ENCODE measurements at places on chromosomes 7 and 10.

- no peak for DNase-seq
Observed at GRCh38 chr7:27689150-27689549, 26.5 kb upstream of the HIBADH start.

GRCh38 chr10:42431095-42431494, 207.3 kb downstream of the ZNF33B start:
- DNase-seq, result no peak

DNA sequence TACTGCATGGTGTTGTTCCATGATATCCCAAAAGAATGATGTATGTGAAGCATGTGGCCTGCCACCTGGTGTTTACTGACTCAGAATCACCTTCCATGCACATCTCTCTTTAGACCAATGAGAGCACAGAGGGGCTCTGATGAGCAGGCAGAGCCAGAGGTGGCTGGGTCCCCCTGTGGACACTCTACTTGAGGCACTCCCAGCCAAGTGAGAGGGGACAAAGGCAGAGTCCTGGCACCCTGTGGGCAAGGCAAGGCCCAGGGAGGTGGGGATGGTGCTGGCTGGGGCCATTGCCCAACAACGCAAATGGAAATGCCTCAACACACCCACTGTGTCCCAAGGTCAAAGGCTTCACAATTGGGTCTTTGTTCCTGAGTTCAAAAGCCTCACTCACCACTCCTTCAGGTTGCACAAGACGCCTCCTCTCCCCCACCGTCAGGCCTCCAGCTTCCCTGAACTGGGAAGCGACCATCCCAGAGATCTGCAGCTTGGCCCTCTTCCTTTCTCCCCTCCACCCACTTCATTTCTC, 164.6 kb downstream of the NEURL1 start:
- DNase-seq, result peak; percentile 2

- DNase-seq, result no peak
Observed at GRCh38 chr7:127892488-127893314, 138.5 kb downstream of the LRRC4 start.

GRCh38 chr10:63209705-63210104, 76.6 kb downstream of the NRBF2 start:
- DNase-seq, result no peak

DNA sequence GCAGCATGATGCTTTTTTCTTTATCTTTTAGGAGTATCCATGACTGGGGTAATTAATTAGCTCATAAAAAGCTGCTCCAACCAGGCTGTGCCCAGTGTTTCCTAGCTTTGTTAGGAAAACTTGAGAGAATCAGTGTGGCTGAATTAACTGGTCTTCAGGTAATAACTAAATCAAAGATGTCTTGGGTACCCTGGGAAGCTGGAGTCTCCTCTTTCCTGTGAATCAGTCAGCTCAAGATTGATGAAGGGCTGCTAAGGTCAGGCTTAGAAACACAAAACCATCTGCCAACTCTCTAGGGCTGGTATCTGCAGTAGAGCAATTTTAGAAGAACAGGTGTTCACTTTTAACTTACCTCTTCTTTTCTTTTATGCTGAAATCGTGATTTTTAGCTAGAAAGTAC, 21.4 kb upstream of the ATOH7 start:
- DNase-seq, result no peak

GRCh38 chr10:88964869-88965415, 12.4 kb upstream of the ACTA2 start:
- DNase-seq, result no peak

GRCh38 chr10:35300063-35300699, 36.1 kb upstream of the CCNY start:
- DNase-seq, result no peak

DNA sequence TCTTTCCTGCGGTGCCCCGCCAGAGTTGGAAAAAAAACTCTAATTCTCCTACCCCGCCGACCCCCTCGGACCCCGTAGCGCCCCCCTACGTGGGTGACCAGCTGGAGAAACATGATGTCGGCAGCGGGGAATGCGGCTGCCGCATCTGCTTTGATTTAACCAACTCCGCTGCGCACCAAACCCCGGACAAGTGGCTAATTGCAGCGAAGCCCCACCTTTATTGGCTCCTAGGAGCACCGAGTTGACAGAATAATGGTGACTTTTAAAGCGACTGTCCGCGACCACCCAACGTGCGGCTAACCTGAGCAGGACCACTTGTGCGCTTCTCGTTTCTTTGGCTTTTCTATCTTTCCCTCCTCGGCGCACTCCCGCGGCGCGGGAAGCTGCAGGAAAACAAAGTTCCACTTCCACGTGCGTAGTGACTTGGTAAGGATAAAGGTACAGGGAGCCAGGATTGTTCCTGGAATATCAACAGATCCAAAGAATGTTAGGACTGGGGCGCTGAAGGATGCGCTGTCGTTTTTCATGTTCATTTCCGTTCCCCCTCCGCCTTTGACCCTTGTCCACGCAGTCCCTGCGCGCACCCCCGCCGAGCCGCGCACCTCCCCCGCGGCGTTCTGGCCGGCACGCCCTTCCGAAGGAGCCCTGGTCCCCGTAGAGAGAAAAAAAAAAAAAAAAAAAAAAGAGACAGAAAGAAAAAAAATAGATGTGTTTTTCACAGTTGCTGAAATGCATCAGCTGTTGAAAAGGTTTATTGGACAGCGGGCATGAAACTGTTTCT, 1.4 kb downstream of the WNT16 start:
- DNase-seq, result peak; percentile 66

DNA sequence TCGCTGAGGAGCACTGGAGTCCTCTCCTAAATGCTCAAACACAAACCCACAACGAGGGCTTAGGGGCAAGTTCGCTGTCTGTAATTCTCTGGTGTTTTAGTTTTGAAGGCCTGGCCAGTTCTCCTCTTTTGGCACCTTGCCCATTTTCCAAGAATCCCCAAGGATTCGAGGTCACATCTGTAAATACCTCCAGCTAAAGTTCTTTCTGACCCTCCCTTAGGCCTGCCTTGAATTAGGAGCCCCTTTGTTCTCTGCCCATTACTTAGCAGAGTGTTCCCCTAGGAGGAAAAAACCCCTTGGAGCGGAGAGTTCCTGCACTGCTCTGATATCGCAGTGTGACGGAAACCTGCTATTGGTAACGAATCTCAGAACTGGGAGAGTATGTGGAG, 743 bp upstream of the PYROXD2 start:
- no peak for DNase-seq

- no peak for DNase-seq
Observed at GRCh38 chr10:70809726-70810125, 6.0 kb upstream of the SGPL1 start.

GRCh38 chr10:91788527-91788926, 9.7 kb upstream of the TNKS2 start:
- no peak for DNase-seq

DNA sequence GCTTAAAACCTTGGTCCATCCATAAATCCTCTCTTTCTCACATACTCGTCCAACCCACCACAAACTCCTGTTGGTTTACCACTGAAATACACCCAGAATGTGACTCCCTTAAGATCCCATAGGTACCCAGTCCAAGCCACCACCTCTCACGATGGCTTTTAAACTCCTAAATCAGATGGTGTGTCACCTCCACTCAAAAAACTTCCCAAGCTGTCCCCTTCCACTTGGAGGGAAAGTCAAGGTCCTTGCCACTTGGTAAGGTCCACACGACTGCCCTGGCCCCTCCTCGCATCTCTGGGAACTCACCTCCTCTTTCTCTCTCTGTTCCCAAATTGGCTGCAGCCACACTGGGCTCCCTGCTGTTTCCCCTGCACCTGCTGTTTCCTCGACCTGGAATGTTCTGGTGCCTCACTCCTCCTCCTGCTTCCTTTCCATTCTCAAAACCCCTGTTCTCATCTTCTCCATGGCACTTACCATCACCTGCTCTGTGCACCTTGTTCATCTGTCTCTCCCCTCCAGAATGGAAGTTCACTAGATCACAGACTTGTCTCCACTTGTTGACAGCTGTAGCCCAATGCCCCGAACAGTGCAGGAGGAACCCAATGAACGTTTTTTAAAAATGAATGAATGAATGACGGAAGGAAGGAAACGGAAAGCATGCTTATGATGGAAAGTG, 23.0 kb downstream of the ZFAND2A start:
- DNase-seq, result no peak

- DNase-seq, result no peak
Observed at GRCh38 chr7:25031432-25031831, 51.5 kb upstream of the OSBPL3 start.

DNA sequence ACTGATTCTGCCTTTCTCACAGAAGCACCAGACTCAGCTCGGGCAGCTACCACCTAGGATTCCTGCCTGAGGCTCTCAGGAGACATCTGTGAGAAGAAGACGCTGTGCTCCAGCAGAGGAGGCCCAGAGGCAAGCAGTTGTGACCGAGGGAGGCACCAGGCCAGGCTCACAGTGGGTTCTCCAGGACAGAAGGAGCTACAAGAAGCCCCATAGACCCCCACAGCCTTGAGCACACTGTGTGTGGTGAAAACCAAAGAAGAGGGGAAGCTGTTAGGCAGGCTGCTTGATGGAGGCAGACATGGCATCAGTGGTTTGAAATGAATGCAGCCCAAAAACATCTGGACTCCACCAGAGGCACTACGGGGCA, 198.8 kb downstream of the GRID1 start:
- DNase-seq, result no peak

DNA sequence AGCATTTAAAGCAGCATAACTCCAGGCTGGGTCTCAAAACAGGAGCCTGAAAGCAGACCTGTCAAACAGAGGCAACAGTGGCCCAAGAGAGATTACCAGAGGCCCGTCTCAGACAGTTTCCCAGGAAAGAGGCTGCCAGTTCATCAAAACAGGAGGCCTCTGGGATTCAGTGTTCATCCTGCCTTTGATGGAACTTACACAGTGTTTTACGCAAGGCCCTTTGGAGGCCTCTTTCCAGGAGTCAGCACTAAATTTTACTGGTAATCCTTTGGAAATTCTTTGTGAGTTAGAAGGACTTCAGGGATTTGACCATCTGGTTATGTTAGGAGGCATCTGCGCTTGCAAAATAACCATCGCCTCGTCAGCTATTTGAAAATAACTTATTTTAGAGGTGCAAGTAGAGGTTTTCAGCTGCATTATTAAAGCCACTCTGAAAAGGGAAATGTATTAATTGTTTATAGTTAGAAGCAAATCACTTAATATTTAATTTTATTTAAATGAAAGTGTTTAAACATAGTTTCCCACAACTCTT, 501.2 kb upstream of the COBL start:
- no peak for DNase-seq

DNA sequence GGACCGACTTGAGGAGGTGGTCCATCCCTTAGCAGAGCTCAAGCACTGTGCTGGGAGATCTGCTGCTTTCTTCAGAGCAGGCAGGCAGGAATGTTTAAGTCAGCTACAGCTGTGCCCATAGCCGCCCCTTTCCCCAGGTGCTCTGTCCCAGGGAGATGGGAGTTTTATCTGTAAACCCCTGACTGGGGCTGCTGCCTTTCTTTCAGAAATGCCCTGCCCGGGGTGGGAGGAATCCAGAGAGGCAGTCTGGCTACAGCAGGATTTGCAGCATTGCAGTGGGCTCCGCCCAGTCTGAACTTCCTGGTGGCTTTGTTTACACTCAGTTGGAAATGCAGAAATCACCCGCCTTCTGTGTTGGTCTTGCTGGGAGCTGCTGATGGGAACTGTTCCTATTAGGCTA, 51.2 kb upstream of the SEMA3A start:
- DNase-seq, result no peak

GRCh38 chr7:57203161-57203791, 71.0 kb upstream of the ZNF479 start:
- no peak for DNase-seq

GRCh38 chr10:28663576-28664368, 13.5 kb upstream of the BAMBI start:
- peak; percentile 38 for DNase-seq

DNA sequence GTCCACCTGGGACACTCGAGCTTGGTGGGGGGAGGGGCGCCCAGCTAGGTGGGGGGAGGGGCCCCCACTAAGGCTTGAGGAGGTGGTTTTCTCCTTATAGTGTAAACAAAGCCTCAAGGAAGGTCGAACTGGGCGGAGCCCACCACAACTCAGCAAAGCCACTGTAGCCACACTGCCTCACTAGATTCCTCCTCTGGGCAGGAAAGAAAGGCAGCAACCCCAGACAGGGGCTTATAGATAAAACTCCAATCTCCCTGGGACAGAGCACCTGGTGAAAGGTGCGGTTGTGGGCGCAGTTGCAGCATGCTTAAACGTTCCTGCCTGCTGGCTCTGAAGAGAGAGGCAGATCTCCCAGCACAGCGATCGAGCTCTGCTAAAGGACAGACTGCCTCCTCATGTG, 133.1 kb downstream of the SNX13 start:
- DNase-seq, result no peak

- DNase-seq, result no peak
Observed at GRCh38 chr10:99875473-99875872, 93.0 kb downstream of the ABCC2 start.

DNA sequence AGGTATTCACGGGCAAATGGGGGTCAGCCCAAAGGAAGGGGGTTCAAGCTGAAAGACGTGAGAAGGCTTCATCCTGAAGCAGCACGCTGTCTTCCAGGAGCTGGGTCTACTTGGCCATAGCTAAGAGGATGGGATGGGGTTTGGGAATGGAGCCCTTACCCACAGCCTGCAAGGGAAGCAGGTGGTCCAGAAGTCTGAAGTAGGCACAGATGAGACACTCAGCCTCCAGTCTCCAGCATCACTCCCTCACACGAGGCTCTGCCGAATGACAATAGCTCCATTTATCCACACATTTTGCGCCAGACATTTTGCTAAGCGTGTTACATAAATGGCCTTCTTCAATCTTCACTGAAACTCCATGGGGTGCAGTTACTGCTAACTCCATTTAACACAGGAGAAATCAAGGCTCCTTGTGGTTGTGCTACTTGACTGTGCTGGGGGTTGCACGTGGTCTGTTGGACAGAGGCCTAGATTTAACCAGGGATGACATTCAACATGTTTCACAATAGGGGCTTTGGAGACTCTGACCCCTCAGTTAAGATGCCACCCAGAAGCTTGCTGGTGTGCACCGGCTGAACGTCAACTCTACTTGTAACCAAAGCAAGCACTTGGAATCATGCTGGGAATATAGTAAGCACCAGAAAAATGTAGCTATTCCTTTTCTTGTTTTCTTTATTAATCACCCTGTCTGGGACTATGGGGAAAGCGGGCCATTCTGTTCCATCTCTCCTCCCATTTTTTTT, 85.3 kb downstream of the FAM241B start:
- DNase-seq, result no peak

DNA sequence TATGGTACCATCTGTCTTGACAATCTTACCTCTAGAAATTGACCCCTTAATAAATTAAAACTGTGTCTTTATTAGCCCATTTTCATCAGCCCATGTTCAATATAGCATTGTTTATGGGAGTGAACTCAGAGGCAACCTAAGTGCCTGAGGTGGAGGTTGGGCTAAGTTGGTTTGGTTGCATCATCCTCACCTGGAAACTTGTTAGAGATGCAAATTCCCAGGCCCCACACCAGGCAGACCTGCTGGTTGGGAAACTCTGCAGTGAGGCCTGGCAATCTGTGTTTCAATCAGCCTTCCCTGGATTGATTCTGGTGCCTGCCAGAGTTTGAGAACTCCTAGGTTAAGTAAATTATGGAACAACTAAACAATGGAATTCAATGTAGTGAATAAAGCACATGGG, 9.4 kb upstream of the FAM170B start:
- no peak for DNase-seq

GRCh38 chr7:26153241-26153822, 1.3 kb downstream of the NFE2L3 start:
- DNase-seq, result no peak

GRCh38 chr7:132866551-132866950, 215.3 kb downstream of the CHCHD3 start:
- no peak for DNase-seq

GRCh38 chr7:67760971-67761370, 764.3 kb downstream of the TYW1 start:
- DNase-seq, result no peak

All from NCI-H1694 treated with DMSO at 0.1 percent for 48 hours (cell line).